ENCODE measurements at places on chromosomes 3 and 15. TPM values are rescaled to one million over a fixed set of nuclear protein-coding genes. Genes with fewer than 3 reads are reported as not detected.

The SH3GL3 gene
- not detected for total RNA-seq

The DGKG gene
- 22.4 TPM for total RNA-seq

The CCDC39 gene
- total RNA-seq, result not detected

The SLC9C1 gene
- 2.4 TPM for total RNA-seq

The SPESP1 gene
- 3.4 TPM for total RNA-seq

The NR2F2 gene
- 22.4 TPM for total RNA-seq

The CPN2 gene
- total RNA-seq, result 0.17 TPM

The AHSG gene
- total RNA-seq, result not detected

The C3orf85 gene
- not detected for total RNA-seq

The SLC35A5 gene
- 16.4 TPM for total RNA-seq

The DNAJA4 gene
- total RNA-seq, result 192 TPM

The COL6A5 gene
- not detected for total RNA-seq

The GALNT15 gene
- total RNA-seq, result 81.1 TPM

The VEPH1 gene
- total RNA-seq, result not detected

The RFTN1 gene
- total RNA-seq, result 35.2 TPM

The COL6A6 gene
- 0.43 TPM for total RNA-seq

The FEZF2 gene
- not detected for total RNA-seq

The PRSS50 gene
- 0.39 TPM for total RNA-seq

The C3orf22 gene
- total RNA-seq, result not detected

The TMED3 gene
- 48.2 TPM for total RNA-seq

Measured in heart left ventricle (tissue), 16 donors.